Osteocyte (in vitro differentiated cells): ENCODE measurements at places on chromosomes 5 and 9. TPM values are rescaled to one million over a fixed set of nuclear protein-coding genes. Genes with fewer than 3 reads are reported as not detected.

Gene MCIDAS
- total RNA-seq: not detected in 2 replicates

Gene AQP3
- total RNA-seq: 0.86 and 1.1 TPM in 2 replicates

Gene XRCC4
- total RNA-seq: 4.2 and 5.1 TPM in 2 replicates

Gene CNTNAP3B
- total RNA-seq: 10.0 and 13.0 TPM in 2 replicates

Gene SLC6A7
- total RNA-seq: not detected in 2 replicates

Gene GPX3
- total RNA-seq: 1.1 and 1.3 TPM in 2 replicates

Gene NMUR2
- not detected in 2 replicates for total RNA-seq

Gene POMT1
- total RNA-seq: 53.3 and 54.8 TPM in 2 replicates

Gene APBB3
- total RNA-seq: 62.3 and 70.7 TPM in 2 replicates

Gene SCGB3A2
- total RNA-seq: not detected in 2 replicates

Gene IFNB1
- total RNA-seq: not detected in 2 replicates

Gene SHOC1
- not detected in 2 replicates for total RNA-seq

Gene ZNF658
- total RNA-seq: 5.1 and 5.5 TPM in 2 replicates

Gene C5orf63
- 0.08 and 0.24 TPM in 2 replicates for total RNA-seq

Gene COL23A1
- not detected in 2 replicates for total RNA-seq

Gene BASP1
- 197 and 212 TPM in 2 replicates for total RNA-seq

Gene GRM6
- total RNA-seq: not detected in 2 replicates

Gene PPP1R2B
- total RNA-seq: not detected in 2 replicates

Gene SHISAL2B
- not detected in 2 replicates for total RNA-seq

Gene IL9
- total RNA-seq: not detected in 2 replicates

Gene TMC1
- not detected in 2 replicates for total RNA-seq

Gene GNA14
- total RNA-seq: not detected in 2 replicates

Gene LRRTM2
- total RNA-seq: not detected in 2 replicates

Gene ANKRD34B
- not detected in 2 replicates for total RNA-seq

Gene SLC6A3
- not detected in 2 replicates for total RNA-seq

Gene PKD2L2
- not detected in 2 replicates for total RNA-seq

Gene SELENOP
- 55.8 and 70.3 TPM in 2 replicates for total RNA-seq

Gene AJM1
- total RNA-seq: 4.4 and 4.5 TPM in 2 replicates

Gene HTR4
- total RNA-seq: not detected in 2 replicates

Gene DCP2
- total RNA-seq: 39.7 and 45.6 TPM in 2 replicates

Gene OLFM1
- total RNA-seq: 0.83 and 1.3 TPM in 2 replicates

Gene TAF11L5
- total RNA-seq: not detected in 2 replicates

Gene KIF4B
- total RNA-seq: not detected in 2 replicates

Gene CD74
- total RNA-seq: not detected in 2 replicates

Gene HEMGN
- not detected in 2 replicates for total RNA-seq

Gene CD14
- total RNA-seq: not detected in 2 replicates

Gene ORM2
- total RNA-seq: not detected in 2 replicates

Gene CXCL14
- total RNA-seq: 0.16 TPM in 1 of 2 replicates, not detected in the other

Gene ACTBL2
- not detected in 2 replicates for total RNA-seq

Gene HACD4
- total RNA-seq: 2.4 TPM in 2 replicates

Gene BAAT
- total RNA-seq: 0.13 TPM in 1 of 2 replicates, not detected in the other

Gene C1QTNF3
- total RNA-seq: 3.3 and 4.8 TPM in 2 replicates

Gene SVEP1
- 2.8 and 3.1 TPM in 2 replicates for total RNA-seq

Gene SGTB
- 18.2 and 18.8 TPM in 2 replicates for total RNA-seq
